Heart left ventricle (tissue), 16 donors: ENCODE measurements at places on chromosomes 1 and 21. TPM values are rescaled to one million over a fixed set of nuclear protein-coding genes. Genes with fewer than 3 reads are reported as not detected.

DNMT3L gene
- total RNA-seq, result not detected

CHIA gene
- not detected for total RNA-seq

AIRE gene
- total RNA-seq, result not detected

TTC4 gene
- total RNA-seq, result 14.2 TPM

SLC5A3 gene
- total RNA-seq, result 3.5 TPM

MSH4 gene
- total RNA-seq, result 0.62 TPM

C1orf105 gene
- 3.8 TPM for total RNA-seq

AMY1A gene
- not detected for total RNA-seq

GJB5 gene
- not detected for total RNA-seq

ELOVL1 gene
- total RNA-seq, result 38.2 TPM

MORN1 gene
- total RNA-seq, result 6.0 TPM

OSCP1 gene
- total RNA-seq, result 5.1 TPM

TRPM2 gene
- 0.94 TPM for total RNA-seq

SLC9A1 gene
- total RNA-seq, result 12.8 TPM

OR6N1 gene
- total RNA-seq, result not detected

- DNase-seq, result no peak
Observed at GRCh38 chr1:202225131-202225530, 31.5 kb downstream of the LGR6 start.

- DNase-seq, result no peak
Observed at GRCh38 chr1:206833106-206833680, 32.2 kb upstream of the IL20 start.

DNA sequence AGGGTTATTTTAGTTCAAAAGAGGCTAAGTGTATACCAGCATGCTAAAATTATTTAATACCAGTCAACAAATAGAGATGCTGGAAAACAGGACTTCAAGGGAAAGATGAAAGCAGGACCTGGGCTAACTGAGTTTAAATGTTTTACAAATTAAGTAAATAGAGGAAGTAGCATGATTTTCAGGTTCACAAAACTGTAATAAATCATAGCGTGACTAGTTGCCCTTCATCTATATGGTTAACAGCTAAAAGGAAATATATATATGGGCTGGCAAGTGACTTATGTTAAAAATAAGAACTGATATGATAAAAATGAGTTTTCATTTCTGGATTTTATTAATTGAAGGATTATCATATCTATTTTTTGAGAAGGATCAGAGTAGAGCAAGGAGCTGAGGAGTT, 25.6 kb downstream of the DPYD start:
- DNase-seq, result no peak

DNA sequence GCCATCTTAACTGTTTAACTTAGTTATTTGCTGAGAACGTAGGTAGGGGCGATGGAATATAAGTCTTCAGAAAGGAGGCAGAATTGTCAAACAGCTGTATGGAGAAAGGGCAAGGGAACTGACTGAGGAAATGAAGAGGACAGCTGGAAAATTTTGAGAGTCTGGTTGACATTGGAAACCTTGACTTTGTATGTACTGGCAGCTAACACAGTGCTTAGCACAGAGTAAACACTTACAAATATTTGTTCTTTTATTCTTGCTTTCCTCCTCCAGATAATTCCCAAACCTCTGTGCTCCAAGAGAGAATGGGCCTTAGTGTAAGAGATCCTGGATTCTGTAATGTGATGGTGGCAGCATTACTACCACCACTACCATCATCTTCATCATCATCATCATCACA, 91.3 kb downstream of the ZSCAN20 start:
- no peak for DNase-seq

- DNase-seq, result no peak
Observed at GRCh38 chr21:38800924-38801744, 4.6 kb upstream of the ETS2 start.

DNA sequence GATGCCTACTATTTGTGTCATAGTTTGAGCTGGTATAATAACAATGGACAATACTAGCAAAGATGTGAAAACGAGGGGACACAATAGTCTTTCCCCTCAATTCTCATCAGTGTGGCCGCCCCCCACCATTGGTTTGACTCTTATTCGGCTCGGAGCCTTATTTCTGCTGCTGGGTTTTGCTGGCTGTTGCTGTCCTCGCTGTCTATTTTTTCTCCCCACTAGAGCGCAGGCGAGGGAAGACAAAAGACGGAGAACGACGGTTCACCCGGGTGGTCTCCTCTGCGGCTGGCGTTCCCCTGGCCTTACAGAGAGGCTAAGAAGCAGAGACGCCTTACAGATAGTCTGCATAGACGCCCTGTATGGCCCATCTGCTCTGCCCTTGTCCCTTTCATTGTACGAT, 19.4 kb downstream of the CLIC6 start:
- DNase-seq, result no peak

GRCh38 chr1:88983791-88984559, 8.5 kb downstream of the KYAT3 start:
- DNase-seq, result peak; percentile 32

GRCh38 chr1:241274693-241275092, 82.3 kb downstream of the RGS7 start:
- DNase-seq, result no peak

DNA sequence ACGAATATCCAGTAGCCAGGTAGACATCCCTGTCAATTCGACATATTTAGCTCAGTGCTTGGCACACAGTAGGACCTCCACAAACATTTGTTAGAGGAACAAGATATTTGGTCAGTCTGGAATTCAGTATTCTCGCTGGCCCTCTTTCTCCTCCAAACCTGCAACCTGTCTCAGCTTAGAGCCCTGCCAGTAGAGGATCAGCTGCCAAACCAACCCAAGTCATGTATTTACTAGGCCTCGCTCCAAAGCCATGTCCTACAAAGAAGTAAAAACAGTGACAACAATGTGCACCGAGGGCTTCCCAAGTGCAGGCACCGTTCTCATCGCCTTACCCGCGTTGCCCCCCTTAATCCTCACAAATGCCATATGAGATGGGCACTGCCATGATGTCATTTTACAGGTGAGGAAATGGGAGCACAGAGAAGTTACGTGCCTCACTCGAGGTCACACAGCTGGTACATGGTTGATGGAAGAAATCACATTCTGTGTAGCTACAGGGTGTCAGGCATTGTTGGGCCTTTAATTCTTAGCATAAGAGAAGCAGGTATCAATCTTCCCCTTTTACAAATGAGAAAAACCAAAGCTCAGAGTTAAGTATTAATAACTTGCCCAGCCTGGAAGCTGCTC, 26.0 kb upstream of the CDCA8 start:
- DNase-seq, result no peak

- no peak for DNase-seq
Observed at GRCh38 chr1:186183219-186183618, 191.8 kb downstream of the TPR start.

DNA sequence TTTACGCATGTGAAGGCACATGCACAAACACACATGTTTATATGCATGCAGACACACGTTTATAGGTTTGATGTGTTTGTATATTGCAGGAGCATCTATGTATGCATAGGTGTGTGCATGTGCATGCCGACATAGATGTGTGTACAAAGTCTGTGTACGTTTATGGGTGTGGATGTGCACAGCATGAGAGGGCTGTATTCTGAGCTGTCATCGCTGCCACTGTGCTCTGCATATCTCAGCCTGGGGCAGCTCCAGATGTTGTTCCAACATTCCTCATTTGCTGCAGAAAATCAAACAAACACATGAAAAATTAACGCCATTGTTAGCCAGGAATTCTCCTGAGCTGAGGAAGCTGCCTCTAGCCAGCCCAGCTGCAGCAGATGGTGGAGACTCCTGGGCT, 132.3 kb upstream of the CSF3R start:
- DNase-seq, result no peak

DNA sequence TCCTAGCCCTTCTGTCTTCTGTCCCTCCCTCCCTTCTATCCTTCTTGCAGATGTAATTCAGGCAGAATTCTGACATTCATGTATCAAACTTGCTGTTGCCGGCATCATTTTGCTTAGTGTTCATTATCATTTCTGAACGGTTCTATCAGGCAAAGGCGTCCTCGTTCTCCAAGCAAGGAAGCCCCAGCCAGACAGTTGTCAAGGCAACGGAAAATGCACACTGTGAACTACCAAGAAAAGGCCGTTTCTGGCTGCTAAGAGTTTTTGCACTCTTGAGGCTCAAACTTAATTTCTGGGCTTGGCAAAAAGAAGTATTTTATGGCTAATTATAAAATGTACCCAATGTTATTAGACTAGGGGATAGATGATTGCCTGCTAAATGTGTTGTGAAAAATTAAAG, 164.7 kb upstream of the KCNJ15 start:
- DNase-seq, result no peak

GRCh38 chr1:206713910-206714312, 29.2 kb downstream of the MAPKAPK2 start:
- DNase-seq, result no peak

GRCh38 chr1:180181996-180182642, 27.4 kb downstream of the QSOX1 start:
- no peak for DNase-seq

- no peak for DNase-seq
Observed at GRCh38 chr1:8406960-8407359, 89.0 kb downstream of the SLC45A1 start.

GRCh38 chr21:14058566-14058965, 152.2 kb downstream of the LIPI start:
- peak; percentile 61 for DNase-seq

DNA sequence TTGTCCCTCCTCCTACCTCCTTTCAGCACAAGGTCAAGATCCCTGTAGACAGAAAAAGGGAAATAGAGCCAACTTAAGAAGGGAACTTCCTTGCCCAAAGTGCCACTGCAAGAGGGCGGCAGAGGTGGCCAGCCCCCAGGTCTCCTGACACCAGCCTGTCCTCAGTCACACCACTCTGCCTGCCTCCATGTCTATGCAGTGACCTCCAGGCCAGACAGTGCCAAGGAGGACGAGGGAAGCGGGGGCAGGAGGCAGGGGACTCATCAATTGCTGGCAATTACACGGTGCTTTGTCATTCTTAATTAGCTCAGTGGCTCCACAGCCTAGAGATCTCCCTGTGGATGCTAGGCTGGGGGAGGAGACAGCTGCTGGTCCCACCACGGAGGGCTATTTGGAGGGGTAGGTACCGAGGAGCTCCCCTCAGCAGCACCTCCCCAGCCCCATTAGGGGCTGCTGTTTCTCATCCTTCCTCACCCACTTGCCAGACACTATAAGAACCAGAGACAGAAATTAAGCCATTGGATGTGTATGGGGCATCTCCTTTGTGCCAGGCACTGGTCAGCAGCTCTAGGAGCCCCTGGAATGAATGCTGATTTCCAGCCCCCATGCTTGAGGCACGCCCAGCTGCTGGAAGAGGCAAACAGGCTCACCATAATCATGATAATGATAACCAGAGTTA, 6.1 kb upstream of the LDLRAP1 start:
- DNase-seq, result no peak

GRCh38 chr21:17270229-17270628, 242.6 kb upstream of the CXADR start:
- peak; percentile 28 for DNase-seq

- peak; percentile 44 for DNase-seq
Observed at GRCh38 chr1:230728710-230729392, 14.9 kb upstream of the AGT start.

DNA sequence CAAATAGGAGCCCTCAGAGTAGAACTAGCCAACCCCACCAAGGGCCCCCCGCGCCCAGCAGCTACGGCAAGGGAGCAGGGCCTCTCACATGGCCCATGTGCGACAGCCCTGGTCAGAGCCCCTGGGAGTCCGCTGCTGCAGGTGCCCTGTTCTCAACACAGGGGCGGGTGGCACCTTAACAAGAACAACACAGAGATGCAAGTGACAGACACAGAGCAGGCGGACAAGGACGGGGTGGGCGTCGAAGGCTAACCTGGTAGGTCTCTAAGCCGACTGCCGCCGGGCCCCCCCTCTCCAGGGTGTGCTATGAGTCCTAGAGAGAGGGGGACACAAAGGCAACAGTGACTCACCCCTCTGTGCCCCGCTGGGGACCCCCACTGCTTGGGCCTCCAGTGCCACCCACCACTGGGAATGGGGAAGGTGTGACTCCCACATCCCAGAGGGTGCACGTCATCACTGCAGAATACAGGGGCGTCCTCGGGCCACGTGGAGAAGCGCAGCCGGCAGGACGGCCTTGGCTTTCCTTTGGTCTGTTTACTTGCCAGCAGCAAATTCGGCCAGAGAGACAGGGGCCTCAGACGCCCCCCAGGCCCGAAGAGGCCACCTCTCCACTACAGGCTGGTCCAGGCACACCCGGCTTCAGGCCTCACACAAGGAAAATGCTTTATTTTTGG, 44.8 kb downstream of the PRDM15 start:
- DNase-seq, result no peak

DNA sequence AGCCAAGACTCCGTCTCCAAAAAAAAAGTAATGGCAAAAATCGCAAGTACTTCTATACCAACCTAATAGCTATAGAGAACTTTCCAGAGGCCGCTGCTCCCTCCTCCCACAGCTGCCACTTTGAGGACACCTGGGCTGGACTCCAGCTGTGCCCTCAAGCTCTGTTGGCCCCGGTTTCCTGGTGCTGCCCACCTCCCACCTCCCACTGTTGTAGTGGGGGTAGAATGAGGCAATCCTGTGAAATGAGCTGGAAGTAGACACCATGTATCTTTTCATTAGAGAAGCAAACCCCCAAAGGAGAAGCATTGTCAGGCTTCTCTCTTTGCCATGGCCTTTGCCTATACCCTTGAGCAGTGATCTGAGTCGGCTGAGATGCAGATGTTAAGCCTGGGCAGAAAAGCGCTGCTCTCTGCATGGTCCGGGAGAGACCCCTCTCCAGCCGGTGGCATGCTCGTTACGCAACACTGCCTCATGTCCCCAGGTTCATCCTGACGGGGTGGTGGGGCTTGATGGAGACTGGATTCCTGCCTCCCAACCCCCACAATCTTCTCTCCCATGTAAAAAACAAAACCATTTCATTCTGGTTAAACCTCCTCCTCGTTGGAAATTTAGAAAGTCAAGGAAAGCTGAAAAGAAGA, 39.7 kb downstream of the SIM2 start:
- no peak for DNase-seq

DNA sequence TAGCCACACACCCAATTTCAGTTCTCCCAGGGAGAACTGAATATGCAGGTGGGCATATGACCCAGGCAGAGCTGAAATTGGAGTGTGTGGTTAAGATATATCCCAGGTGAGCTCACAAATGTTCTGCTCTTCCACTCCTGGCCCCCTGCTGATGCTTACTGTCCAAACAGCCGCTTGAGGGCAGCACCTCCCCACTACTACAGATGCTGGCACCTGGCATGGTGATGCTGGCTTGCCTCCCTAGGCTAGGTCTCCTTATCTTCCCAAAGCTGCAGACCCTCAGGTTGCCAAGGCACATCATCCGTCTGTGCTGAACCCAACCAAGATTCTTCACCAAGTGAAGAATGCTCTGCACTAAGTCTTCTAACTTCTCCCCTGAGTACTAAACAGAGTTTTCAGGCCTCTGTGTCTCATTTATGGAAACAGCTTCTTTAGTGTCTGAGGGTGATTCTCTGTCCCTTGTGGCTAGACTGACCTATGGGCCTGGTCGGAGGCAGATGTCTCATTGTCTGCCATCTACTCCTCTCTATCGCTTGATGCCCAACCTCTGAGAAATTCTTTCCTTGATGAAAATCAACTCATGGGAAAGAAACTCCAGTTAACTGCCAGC, 27.2 kb downstream of the XCL1 start:
- DNase-seq, result peak; percentile 72

DNA sequence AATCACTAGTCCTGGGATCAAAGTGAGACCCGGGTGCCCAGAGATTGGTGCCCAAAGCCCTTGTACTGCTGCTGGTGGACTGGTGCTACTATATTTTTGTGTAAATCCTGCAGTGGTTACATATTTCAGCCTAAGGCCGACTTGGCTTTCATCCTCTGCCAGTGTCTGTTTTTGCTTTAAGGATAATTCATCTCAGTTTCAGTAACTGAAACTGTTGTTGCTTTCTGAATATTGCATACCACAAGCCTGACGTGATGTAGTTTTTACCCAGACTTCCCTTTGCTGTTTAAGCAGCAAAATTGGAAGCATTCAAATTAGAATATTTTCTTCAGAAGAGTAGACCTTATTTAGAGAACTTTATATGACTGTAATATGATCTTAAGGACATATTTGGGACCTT, 341.8 kb downstream of the RYR2 start:
- DNase-seq, result no peak
